GM12878 (cell line): ENCODE measurements at places on chromosomes 1 and 21. TPM values are rescaled to one million over a fixed set of nuclear protein-coding genes. Genes with fewer than 3 reads are reported as not detected.

The BRINP2 gene
- not detected in 2 replicates for total RNA-seq

The ADORA1 gene
- not detected in 2 replicates for total RNA-seq

The ILDR2 gene
- total RNA-seq: 5.3 and 5.4 TPM in 2 replicates

The FRRS1 gene
- total RNA-seq: 10.4 and 10.7 TPM in 2 replicates

DNA sequence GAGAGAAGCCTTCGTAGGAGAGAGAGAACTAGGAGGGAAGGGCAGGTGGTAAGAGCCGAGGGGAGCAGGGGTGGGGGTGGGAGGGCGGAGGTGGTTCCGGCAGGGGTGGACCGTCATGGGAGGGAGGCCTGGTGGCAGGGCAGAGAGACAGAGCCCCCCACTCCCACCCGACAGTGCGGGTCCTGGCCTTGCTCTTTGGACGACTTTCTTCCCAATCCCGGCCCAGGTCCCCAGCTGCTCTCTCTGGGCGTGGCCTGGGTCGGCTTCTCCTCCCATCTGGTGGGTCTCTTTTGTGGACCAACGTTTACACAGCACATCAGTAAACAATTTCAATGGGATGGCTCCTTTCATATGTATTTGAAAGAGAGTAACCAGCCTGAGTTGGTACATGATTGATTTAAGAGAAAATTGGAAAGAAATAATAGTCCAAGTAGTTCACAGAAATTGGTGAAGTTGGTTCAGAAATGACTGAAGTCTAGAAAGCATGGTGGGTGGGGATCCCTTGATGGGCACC lies 56.9 kb downstream of the LDLRAD2 start:
- no peak for DNase-seq

GRCh38 chr1:222417264-222417663 lies 130.6 kb downstream of the HHIPL2 start:
- DNase-seq: no peak

DNA sequence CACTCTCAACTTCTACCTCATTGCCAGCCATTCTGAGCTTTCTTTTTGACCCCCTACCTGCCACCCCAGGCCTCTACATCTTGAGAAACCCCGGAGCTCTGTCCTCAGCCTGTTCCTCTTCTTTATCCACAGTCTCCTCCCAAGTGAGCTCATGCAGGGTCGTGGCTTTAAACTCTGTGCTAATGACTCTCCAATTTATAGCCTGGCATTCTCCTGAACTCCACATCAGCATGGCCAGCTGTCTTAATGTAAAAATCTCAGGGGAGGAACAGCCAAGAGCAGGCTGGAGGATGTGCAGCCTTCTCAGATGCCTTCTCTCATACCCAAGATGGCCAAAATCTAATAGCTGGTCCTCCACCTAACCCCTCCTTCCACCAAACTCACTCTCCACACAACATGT lies 84.2 kb downstream of the CCDC185 start:
- DNase-seq: no peak
